ENCODE measurements at places on chromosomes 7 and 10. TPM values are rescaled to one million over a fixed set of nuclear protein-coding genes. Genes with fewer than 3 reads are reported as not detected.

ARHGAP22 gene
- total RNA-seq = 7.0 TPM

GSDME gene
- 31.5 TPM for total RNA-seq

LIPJ gene
- total RNA-seq = not detected

FLNC gene
- 206 TPM for total RNA-seq

ASB15 gene
- total RNA-seq = not detected

HOXA9 gene
- total RNA-seq = 14.2 TPM

ADAM8 gene
- 2.6 TPM for total RNA-seq

GIMAP7 gene
- not detected for total RNA-seq

COMTD1 gene
- 8.3 TPM for total RNA-seq

PAX2 gene
- total RNA-seq = not detected

AKR1C2 gene
- 6.3 TPM for total RNA-seq

BLNK gene
- total RNA-seq = not detected

RELN gene
- 0.14 TPM for total RNA-seq

AKR1C3 gene
- total RNA-seq = 4.4 TPM

UPP1 gene
- total RNA-seq = 20.4 TPM

MUC3A gene
- total RNA-seq = not detected

MMRN2 gene
- total RNA-seq = 2.0 TPM

GIMAP6 gene
- not detected for total RNA-seq

SFTPD gene
- total RNA-seq = not detected

SUN3 gene
- total RNA-seq = not detected

ITPRID1 gene
- total RNA-seq = not detected

ANKRD61 gene
- total RNA-seq = 0.44 TPM

FAM237B gene
- not detected for total RNA-seq

SLC26A5 gene
- not detected for total RNA-seq

CALHM3 gene
- not detected for total RNA-seq

CCDC126 gene
- total RNA-seq = 4.4 TPM

C10orf62 gene
- not detected for total RNA-seq

C10orf53 gene
- not detected for total RNA-seq

All from placental pericyte (primary cell).